ENCODE measurements at places on chromosomes 1 and 21.

DNA sequence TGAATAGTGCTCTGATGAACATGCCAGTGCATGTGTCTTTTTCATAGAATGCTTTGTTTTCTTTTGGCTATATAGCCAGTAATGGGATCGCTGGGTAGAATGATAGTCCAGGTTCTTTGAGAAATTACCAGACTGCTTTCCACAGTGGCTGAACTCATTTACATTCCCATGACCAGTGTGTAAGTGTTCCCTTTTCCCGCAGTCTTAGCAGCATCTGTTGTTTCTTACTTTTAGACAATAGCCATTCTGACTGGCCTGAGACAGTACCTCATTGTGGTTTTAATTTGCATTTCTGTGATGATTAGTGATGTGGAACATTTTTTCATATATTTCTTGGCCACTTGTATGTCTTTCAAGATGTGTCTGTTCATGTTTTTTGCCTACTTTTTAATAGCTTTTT lies 784.5 kb downstream of the USP25 start:
- DNase-seq = no peak

DNA sequence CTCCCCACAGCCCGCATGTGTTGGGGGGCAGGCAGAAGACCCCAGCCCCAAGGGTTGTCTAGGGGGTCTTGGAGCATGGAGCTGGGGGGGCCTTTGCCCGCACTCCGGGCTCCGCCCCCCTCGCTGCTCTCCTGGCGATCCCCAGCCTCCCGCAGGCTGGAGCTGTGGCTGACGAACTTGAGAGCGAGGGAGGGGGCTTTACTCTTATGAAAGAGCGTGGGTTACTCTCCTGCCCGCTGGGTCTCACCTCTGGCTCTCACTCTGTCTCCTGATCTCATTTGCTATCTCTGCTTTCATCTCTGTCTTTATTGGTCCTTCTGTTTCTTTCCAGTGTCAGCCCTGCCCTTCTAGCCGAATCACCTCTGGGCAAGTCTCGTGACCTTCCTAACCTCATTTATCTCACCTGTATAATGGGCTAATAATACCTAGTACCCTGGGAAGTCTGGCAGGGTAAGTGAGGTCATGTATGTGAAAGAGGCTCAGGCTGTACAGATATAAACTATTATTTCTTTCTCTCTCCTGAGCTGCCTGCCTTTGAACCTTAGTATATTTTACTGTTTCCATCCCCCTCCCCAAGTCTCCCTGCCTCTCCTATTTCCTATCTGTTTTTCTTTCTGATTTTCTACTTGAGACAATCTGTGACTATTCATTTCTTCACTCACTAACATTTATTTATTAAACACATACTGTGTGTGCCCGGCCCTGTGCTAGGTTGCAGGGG lies 731 bp downstream of the EFNA4 start:
- DNase-seq = no peak

DNA sequence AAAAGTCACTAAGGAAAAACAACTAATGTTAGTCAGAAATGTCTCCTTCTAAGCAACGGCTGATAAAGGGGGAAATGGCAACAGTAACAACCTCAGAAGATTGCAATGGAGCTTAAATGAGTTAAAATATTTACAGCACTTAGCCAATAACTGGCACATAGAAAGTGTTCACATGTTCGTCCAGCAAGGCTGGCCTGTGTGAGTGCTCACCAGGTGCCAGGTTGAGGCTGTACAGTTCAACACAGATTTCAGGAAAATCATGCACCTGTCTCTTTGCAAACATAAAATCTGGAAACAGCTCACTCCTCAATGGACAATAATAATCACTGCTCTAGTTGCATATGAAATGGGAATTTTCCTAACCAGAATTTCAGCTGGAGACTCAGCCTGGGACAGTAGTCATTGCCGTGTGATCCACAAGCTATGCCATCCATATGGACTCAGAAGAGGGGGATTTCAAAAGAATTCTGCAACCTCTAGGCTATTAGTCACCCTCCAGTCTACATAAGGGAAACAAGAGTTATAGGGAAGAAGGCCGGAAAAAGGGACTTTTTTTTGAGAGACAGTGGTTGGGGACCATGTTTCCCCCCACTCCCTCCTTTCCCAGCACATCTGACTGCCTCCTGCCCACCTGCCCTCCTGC lies 68.6 kb downstream of the SYDE2 start:
- DNase-seq = no peak

GRCh38 chr1:44380666-44381177 lies 24.3 kb upstream of the RNF220 start:
- no peak for DNase-seq

- DNase-seq = no peak
These were observed 940 bp downstream of the SOX13 start for GRCh38 chr1:204073837-204074273.

DNA sequence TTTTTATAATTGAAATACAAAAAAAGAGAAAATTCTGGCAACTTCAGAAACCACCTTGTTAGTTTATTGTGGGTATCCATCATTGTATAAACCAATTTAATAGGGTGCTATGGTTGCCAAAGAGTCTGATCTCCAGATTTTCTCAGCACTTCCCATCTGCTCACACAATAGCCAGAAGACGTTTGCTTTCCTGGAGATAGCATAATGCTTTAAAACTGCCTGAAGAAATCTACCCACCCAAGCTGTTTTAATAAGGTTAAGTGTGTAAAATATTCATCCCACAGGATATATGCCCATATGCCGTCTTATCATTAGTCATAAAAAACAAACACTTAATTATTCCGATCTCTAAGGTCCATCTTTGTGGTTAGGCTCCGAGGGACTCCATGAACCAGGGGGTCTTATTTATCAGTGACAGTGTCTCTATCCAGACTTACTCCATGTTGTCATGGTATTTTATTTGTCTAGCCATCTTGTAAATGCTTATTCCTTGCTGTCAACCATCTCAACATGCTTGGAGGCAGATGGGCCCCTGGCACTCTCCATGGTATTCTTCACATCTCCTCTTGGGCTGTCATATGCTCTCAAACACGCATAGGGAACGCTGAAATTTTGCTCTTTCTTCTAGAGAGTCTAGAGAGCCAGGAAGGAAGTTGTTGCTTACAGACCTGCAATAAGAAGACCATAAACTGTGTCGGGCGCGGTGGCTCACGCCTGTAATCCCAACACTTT lies 58.5 kb downstream of the MAP10 start:
- DNase-seq = no peak

DNA sequence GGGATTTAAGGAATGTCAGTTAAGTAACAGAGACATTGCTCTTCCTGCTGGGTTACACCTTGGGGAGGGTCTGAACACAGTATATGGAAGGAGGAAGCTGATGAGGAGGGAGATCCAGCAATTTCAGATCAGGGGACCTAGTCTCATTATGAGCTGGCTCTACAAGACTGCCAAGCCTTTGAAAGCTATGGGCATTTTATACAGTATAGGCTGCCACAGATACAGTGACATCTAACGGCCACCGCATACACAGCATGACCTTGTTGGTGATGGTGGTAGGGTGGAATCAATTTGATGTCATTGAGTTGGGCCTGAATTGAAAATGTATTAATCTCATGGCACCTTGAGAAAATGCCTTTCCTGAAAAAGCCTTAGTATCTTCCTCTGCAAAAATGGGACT lies 22.6 kb upstream of the ZP4 start:
- DNase-seq = no peak

DNA sequence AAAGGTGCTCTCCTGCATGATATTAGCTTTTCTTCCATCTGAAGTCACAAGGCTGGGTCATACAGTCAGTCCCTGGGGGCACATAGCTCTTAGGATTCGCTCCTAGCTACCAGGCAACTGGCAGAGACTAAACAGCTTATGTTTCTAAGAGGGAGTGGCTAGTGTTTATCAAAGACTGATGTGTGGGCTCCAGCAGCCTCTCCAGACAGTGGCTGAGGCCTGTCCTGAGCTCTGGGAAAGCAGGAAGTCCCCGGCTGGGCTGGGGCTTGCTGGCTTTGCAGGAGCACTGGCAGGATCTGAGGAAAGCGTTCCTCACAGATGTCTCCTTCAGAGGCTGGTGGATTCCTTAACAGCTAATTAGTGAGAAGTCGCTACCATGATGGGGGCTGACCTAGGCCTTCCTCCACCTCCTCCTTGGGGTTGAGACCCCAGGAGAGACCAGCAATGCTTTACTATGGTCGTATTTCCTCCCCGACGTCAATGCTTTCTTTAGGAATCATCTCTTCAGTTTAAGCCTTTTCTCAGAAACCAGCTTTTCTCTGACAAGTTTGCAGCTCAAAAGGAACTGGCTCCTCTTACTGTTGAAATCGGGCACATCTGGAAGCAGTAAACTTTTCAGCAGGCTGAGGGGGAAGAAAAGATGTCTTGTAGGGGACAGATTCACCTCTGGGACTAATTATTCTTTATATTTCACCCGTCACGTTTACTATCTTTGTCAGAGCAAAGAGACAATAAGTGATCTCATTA lies 33.5 kb upstream of the HHAT start:
- peak; percentile 43 for DNase-seq

DNA sequence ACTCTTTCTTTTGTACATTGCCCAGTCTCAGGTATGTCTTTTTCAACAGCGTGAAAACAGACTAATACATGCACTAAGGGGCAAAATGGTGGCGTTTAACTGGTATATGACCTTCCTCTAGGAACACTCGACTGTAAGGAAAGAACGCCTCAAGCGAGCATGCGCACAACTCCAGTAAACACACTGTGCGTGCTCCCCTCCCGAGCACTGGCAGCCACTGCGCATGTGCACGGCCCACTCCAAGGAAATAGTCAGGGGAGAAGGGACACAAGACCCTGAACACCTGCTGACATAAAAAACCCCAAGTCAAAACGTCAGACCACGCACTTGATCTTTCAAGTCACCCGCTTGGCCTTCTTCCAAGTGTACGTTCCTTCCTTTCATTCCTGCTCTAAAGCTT lies 173.5 kb downstream of the NPHP4 start:
- no peak for DNase-seq

DNA sequence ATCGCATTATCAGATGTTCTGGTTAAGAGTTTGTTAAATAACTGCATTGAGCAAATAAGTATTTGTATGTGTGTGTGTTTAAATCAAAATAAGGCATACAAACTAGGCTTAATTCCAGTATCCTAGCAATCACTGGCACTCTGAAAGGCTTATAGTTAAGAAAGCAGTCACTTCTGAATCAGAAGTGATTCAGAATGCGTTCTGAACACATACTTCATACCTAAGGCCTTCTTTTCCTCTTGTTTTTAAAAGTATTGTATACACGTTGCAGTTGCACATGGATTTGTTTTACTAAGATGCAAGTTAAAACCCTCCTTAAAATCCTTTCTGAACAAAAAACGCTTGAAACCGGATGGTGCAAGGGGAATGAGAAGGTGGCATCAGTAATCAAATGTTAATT lies 238.4 kb upstream of the DMRTA2 start:
- DNase-seq = no peak

GRCh38 chr1:76191561-76191960 lies 117.0 kb downstream of the ST6GALNAC3 start:
- no peak for DNase-seq

DNA sequence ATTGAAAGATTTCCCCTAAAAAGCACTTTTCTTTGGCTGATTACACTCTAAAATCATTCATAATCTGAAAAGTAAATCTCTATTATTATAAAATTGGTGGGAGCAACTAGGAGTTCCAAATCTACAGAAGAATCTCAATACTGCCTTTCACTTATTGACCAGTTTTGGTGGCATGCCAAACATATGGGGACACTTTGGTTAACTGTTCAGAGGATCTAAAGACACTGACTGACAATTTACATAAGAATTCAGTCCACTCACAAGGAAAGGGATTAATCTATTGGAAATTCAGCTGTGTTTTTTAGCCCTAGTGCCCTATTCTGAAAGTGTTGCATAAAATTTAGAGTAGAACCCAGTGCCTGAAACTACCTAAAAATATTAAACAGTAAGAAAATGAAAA lies 113.6 kb downstream of the LRRC40 start:
- no peak for DNase-seq

GRCh38 chr1:110245876-110246620 lies 35.9 kb downstream of the KCNC4 start:
- DNase-seq = no peak

DNA sequence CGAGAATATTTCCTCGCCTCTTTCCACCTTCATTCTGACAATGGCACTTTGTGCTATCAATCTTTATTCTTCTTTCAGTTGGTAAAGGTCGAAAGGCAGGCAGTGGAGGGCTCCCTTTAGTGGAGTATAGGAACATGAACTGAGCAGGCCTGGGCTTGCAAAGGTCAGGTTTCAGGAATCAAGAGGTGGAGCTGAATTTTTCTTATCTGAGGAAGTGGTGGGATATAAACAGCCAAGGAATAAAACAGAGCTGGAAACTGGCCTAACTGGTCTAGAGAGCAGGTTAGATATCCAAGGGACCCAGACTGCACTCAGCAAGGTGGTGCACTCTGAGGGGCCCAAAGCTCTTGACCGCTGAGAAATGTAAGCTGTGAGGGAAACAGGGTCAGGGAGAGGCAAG lies 99.1 kb downstream of the PLA2G4A start:
- DNase-seq = no peak

DNA sequence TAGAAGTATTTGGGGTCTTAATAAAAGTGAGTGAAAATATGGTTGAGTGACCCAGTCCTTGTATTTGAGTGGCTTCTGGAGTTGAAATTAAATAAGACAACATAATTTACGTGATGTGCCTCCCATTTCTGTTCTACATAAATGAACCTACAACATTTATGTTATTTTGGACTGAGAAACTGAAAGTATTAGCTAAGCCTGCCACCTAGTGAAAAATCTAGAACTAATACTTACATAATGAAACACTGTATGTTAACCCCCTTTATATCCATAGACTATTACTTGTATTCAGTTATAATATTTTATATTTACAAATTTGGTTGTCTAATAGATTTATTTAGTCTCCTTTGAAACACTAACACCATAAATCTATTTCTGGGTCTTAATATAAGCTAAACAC lies 298.9 kb downstream of the KCNT2 start:
- no peak for DNase-seq

DNA sequence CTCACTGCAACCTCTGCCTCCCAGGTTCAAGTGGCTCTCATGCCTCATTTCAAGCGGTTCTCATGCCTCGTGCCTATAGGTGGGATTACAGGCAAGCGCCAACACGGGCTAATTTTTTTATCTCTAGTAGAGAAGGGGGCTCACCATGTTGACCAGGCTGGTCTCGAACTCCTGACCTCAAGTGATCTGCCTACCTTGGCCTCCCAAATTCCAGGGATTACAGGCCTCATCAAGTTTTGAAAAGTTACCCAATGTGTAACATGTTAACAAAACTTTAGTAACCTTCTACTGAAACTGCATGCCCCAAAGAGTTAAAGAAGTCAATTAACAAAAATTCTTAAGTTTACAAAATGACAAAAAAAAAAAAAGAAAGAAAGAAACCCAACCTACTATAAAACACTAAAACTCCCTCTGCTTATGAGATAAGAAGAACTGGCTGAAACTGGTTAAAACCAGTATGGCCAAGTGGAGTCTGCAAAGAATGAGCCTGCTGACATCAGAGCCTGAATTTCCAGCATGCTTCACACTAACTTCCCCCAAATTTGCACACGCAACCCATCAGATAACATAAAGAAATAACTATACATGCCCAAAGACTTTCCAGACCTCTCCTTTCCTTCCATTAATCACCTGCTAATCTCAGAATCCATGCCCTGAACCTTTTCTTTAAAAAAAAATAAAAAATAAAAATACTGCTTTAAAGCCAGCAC lies 25.5 kb upstream of the PSMG1 start:
- no peak for DNase-seq
